GM13977 (cell line): ENCODE measurements at places on chromosomes 13 and 19.
A peak's percentile ranks its signal among the peaks of the same experiment; 100 is the strongest.

GRCh38 chr13:100014621-100015020 lies 33.0 kb downstream of the ZIC2 start:
- no peak for DNase-seq

GRCh38 chr13:23621316-23621645 lies 51.1 kb downstream of the TNFRSF19 start:
- no peak for DNase-seq

DNA sequence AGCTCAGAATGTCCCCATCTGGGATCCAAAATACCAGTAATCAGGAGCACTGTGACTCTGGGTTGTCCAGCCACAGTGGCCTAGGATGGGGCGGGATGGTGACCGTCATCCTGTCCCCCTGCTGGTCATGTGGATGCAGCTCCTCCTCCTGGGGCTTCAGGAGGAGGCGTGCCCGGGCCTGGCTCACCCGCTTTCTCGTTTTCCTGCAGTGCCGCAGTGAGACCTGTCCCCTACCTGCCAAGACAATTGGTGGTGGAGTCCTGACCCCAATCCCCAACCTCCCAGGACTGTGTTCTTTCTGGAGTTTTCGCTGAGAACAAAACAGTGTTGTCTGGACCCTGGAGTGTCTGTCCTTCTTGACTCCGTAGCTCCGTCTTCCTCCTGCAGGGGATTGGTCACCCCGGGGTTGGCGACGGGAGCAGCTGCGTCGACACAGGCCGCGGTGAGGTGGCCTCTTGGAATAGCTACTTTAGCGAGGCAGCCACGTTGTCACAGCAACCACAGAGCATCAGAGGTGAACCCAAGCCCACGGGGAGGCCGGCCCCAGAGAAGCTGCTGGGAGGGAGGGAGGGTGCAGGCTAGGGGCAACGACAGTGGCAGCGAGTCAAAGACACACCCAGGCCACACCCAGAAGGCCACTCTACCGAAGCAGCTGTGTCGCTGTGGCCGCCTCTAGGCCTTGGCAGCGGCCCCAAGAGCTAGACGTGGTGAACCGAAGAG lies 10.2 kb upstream of the EMC10 start:
- no peak for DNase-seq

DNA sequence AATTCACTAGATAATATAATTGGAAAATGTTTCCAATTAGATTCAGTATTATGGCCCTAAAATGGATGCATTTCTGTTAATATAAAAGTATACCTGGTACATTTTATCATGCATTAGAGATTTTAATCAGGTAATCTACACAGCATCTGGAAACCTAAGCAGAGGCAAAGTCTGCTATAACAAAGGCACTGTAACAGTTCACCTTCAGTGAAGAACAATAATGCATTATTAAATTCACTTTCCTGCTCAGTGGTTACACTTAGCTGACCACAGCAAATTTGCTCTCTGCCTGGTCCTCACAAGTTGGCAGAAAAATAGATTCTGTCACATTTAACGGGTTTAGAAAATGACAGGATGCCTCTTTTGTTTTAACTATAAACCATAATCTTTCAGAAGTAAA lies 326.9 kb downstream of the DACH1 start:
- DNase-seq = no peak

DNA sequence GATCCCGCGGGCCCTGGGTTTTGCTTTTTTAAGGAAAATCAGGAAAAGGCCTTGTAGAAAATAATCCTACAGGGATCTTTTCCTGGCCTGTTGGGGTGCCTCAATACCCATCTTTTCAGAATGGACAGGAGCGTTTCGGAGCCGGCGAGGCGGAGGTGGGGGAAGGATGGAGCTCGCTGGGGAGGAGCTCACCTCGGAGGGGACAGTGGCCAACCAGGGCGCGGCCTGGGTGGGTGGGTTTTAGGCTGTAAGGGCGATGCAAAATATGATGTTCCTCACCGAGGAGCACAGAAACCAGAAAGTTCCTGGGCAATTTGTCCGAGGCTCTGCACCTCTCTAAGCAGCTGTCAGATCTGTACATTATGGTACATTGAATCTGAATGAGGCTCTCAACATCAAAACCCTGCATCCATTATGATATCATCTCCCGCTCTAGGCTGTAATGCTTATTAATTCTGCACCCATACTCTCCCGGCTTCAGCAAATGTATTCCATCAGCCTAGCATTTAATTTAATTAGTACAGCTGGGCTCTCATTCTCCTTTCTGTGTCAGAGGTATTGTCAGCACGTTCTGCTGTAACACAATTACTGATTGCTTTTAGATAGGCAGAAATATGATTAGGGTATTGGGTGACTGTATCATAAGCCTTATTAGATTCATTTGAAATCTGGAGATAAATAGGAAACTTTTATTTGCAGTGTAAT lies 90.3 kb upstream of the SOX1 start:
- DNase-seq = peak; percentile 11

- no peak for DNase-seq
Measured at GRCh38 chr13:23443110-23443509, 9.6 kb upstream of the SACS start.

DNA sequence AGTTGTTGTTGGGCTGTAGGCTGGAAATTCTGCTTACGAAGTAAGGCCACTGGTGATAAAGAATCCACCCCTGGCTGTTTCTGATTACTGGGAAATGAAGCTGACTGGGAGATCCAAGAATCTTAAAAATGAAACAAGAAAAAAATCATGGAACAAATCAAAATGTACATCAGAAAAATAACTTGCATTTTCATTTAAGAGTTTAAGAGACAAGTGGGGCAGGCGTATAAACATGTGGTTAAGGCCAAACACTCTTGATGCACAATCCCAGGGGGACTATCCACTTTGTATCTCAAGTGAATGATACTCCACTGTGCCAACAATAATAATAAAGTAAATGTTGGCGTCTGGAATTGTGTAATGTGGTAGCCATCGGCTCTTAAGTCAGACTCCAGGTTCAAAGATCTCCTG lies 24.6 kb downstream of the ZMYM5 start:
- no peak for DNase-seq

GRCh38 chr13:73059460-73060250 lies 850 bp downstream of the KLF5 start:
- DNase-seq = peak; percentile 78

GRCh38 chr19:2034729-2035589 lies 16.1 kb downstream of the MKNK2 start:
- DNase-seq = peak; percentile 79

- DNase-seq = no peak
Measured at GRCh38 chr13:41568972-41569351, 111.6 kb downstream of the RGCC start.

GRCh38 chr19:55252760-55253663 lies 5.8 kb downstream of the PPP6R1 start:
- no peak for DNase-seq

DNA sequence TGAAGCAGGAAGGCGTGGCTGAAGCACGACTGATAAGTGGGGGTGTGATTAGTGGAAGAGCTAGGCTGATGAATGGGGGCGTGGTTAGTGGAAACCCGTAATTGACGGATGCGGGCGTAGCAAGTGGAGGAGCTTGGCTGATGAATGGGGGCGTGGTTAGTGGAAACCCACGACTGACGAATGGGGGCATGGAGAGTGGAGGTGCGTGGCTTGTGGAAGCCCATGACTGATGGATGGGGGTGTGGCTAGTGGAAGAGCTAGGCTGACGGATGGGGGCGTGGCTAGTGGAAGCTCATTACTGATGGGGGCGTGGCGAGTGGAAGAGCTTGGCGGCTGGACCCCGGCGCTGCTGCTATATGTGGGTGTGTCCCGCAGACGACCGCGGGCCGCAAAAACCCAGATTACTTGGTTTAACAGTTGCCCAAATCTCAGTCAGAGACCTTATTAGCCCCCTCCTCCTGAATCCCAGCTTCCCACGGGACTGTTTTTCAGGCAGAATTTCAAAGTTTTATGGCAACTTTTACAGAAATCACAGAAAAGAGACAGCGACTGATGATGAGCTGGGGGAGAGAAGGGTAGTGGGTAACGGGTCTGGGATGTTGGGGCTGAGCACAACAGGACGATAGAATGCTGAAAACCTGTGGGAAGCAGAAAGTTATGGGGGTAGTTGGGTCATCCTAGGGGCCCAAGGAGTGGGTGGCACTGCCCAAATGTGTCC lies 9.0 kb upstream of the MEIS3 start:
- DNase-seq = peak; percentile 96

DNA sequence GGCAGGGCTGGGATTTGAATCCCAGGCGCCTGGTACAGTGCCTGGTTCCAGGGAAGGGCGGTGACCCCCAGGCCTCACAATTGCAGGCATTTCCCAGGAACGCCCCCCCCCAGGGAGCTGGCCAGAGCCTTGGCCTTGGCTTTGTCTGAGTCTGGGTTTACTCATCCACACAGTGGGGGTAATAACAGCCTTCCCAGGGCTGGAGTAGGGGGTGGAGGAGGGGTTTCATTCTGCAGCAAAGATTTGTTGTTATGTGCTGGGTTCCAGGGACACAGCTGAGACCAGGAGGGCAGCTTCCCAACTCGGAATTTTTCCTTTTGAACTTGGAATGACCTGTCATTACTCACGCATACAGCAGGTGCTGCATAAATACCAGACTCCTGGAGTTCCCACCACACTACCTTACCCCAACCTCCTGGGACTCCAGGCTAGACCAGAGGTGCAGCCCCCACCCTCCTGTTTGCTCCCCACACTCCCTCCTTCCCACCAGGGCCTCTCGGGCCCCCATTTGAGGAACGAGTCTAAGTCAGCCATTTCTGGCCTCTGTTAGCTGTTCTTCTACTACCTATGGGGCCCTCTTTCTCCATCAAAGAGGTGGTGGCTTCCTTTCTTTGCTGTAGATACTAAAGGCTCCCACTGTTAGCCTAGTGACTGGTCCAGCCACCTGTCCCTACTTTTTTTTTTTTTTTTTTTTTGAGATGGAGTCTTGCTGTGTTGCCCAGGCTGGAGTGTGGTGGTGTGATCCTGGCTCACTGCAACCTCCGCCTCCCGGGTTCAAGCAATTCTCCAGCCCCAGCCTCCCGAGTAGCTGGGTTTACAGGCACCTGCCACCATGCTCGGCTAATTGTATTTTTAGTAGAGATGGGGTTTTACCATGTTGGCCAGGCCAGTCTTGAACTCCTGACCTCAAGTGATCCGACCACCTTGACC lies 1.6 kb upstream of the ADAMTS10 start:
- peak; percentile 58 for DNase-seq

- no peak for DNase-seq
Measured at GRCh38 chr19:38841787-38842438, 7.9 kb downstream of the HNRNPL start.

DNA sequence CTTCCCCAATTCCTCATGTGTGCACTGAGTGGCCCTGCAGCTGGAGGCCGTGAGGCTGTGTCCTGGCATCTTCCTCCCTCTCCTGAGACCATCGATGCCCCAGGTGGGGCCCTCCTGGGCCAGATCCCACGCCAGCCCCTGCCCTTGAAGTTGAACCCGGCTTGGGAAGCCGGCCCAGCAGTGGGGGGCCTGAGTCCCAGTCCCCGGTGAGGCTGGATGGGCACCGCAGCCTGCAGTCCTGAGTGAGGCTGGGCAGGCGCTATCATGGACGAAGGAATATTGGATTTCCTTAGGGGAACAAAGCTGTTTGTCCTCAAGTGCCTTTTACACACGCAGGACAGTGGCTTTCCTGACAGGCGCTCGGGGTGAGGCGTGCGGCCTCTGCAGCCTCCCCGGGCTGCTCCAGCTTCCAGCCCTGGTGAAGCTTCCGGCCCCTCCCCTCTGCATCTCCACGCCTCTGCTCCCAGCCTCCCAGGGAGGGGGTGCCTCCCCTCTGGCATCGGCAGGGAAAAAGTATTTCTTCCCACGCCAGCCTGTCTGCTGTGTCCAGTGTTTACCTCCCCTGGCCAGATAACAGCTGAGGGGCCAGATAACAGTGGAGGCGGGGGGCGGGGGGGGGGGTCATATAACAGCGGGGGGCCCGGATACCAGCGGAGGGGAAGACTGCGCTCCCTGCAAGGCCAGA lies 159.5 kb downstream of the KDM4B start:
- DNase-seq = no peak

- DNase-seq = no peak
Measured at GRCh38 chr13:95937714-95938320, 115.4 kb downstream of the UGGT2 start.

GRCh38 chr13:103291798-103292572 lies 225.8 kb upstream of the SLC10A2 start:
- no peak for DNase-seq

GRCh38 chr13:73335944-73336343 lies 277.1 kb downstream of the KLF5 start:
- no peak for DNase-seq

DNA sequence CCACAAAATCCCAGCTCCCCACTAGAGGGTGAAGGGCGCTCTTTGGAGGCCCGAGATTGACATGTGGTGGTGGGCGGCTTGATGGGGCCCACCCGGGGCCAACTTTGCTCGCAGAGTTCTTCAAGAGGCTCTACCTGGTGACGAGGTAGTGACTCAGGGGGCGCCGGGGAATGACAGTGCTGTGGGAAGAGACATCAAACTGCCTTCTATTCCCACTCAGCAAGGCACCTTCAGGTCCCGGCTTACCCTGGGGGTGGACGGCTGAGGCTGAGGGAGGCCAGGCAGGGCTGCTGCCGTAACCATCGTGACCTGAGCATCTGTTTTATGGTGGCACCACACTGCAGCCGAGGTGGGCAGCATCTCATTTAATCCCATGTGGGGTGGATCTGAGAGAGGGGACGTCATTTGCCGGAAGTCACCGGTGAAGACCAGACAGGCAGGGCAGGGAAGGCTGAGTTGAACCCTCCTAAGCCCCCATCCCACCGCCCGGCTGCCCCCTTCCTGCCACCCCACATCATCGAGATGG lies 1.6 kb downstream of the LINGO3 start:
- DNase-seq = no peak

DNA sequence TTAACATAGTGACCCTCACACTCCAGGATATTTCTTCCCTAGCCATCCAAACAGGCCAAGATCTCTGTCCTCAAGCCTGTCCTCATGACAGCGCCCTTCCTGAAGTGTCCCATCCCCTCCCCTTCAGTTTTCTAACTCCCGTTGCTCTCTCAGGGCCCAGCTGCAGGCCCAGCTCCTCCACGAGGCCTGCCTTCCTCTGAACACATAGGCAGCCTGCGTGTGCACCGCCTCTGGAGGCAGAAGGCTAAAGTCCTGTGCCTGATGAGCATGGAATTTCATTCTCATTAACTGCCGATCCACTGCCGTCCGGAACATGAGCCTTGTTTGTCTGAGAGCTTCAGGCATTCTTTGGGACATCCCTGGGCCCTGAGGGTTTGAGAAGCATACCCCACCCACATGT lies 306.4 kb downstream of the DCLK1 start:
- DNase-seq = no peak

DNA sequence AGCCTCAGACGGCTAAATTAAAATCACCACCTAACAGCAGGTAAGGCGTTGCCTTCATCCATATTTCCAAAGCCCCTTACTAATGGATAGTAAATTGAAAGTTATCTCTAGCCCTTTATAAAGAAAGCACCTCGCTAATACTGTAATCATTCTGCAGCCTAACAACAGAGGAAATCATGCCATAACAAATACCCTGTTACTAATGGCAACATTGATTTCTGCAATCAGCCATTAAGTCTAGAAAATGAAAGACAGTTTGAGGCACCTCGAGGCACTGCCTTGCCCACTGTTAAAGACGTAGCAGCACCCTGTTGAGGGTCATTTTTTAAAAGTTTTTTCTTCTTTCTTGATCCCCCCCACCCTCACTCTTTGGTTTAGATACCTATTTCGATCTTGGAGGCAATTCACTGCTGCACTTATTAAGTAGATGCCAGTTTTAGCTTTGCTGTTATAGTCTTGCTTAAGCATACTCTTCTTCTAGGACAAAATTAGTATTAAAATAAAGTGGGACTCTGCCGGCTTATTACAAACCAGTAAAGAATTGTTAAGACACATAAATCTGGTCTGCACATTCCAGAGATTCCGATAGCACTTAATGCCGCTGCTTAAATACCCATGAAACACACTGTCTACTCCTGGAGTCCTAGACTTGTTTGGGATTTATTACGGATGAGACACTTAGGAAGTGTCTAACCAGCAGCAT lies 74.8 kb downstream of the ZNF536 start:
- no peak for DNase-seq
